ENCODE measurements at places on chromosomes 7 and 10.
A peak's percentile ranks its signal among the peaks of the same experiment; 100 is the strongest.

DNA sequence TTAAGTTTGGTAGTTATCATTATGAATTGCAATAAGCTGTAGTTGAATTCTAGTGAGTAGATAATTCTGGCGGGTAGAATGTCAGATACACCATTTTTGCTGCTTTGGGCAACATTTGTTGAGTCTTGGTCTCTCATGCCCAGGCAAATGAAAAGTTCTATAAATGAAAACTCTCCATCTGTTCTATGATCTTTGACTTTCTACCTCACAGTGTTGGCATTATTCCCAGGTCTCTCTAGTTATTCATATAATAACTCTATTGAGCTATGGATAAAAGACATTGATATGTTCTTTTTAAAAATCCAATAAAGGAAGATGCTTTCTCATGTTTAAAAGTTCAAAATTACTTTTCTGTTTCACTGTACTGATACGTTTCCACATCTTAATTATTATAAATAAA, 415.3 kb upstream of the SEMA3D start:
- no peak for DNase-seq

GRCh38 chr10:33501161-33501560, 166.7 kb upstream of the NRP1 start:
- no peak for DNase-seq

DNA sequence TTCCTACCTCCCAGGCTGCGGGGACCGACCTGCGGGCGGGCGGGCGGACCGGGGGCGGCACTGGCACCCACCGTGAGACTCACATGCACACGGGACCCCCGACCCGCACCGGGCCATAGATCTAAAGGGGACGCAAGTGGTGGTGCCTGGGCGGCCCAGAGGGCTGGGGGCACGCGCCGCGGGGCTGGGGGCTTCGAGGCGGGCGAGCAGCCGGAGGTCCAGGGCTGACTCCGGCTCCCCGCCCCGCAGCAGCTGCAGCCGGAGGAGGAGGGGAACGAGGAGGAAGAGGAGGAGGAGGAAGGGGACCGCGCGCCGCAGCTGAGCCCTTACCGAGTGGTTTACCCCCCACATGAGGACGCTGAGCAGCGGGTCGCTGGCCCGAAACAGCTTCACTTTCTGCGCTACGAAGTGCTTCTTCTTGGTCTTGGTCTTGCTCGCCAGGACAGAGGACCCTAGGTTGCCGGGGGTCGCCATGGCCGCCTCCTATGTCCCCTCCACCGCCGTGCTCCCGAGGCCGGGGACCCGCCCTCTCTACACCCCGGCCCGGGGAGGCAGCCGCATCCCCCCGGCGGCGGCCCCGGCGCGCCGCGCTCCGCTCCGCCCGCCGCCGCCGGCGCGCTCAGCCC, 412 bp downstream of the PIP4K2A start:
- DNase-seq: no peak

DNA sequence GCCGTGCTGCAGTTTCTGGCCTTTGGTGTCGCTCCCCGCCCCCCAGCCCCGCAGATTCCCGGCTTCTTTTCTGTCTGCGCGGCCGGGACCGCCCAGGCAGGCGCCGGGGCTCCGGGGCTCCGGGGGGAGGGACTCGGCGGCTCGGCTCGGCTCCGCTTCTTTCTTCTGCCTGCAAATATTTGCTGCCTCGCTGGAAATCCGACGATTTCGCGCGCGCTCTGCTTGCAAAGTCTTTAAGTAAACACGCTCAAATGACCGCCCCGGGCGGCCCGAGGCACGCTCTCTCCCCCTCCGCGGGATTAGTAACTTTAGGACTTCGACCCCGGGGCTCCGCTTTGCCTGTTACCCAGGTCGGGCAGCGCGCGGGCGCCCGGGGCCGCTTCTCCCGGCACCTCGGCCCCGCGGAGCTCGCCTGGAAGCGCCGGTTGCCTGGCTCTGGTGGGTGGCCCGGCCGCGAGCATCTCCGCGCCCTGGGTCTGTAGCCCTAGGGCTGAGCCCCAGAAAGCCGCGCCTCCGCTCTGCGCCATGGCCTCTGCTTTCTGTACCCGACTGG, 3.9 kb upstream of the GATA3 start:
- DNase-seq: no peak

GRCh38 chr10:34988397-34989067, 101.6 kb downstream of the CUL2 start:
- no peak for DNase-seq

DNA sequence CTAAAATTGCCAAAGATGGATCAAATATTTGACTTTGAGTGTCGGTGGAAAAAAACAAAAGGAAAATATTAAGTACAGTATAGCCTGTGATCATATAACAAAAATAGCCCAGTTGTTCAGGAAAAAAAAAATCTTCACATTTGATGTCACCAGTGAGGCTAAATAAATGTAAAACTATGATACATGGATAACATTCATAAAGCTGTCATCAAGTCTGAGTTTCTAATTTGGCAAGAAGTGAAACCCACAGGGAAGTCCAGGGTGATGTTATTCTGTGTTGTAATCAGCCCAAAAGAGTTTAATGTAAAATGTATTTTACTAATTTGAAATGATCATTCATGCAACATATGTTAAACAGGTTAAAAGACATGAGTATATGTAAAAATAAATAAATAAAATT, 908.0 kb downstream of the PCDH15 start:
- DNase-seq: no peak

- DNase-seq: no peak
Observed at GRCh38 chr7:8913682-8914081, 480.3 kb downstream of the NXPH1 start.

DNA sequence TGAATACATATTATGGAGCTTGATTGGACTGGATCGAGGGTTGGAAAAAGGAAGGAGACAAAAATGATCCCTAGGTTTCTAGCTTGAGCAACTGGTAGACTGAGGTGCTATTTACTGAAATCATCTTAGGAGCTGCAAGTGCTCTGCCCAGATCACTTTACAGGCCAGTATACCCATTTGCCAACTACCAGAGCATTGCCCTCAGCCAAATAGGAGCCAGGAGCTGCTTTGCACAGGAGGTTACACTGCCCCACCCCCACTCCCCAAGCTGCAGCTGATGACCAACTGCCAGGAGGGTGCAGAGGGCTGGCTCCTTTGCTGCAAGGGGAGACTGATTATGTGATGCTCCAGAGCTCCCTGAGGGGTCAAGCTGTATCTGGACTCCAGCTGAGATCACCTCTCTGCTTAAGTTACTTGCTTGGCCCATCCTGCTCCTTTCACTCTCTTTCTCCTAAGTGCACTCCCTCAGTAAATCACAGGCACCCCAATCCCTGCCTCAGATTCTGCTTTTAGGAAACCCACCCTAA, 275.4 kb downstream of the ZEB1 start:
- DNase-seq: no peak

DNA sequence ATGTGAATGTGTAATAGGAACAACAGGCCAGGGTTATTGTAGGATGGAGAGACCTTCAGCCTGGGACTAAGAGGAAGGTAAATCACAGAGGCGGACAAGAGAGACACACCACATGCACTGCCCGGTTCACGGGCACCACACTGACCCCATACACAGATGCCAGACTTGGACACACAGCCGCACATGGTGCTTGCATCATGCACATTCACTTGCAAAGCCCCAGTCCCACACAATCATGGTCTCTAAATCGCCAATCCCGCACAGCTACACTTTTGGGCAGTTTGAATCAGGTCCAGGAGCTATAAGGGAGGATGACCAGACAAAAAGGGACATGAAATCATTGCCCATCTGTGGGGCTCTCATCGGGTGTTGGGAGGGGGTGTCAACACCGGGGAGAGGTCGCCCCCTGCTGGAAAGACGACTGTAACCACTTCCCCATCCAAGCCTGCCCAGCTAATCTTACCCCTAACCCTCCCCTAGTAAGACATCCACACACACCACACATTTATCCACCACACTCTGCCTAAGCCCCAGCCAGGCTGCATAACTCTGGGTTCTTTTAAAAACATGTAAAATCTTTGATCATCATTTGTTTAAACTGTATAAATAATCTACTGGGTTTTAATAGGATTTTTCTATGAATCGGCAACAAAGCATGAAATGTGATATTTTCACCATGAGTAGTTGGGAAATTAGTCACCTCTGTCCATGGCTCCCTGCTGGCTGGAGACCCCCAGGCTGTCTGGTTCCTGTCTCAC, 40.5 kb upstream of the SLF2 start:
- DNase-seq: peak; percentile 74

- no peak for DNase-seq
Observed at GRCh38 chr10:132247943-132248342, 59.8 kb downstream of the STK32C start.

DNA sequence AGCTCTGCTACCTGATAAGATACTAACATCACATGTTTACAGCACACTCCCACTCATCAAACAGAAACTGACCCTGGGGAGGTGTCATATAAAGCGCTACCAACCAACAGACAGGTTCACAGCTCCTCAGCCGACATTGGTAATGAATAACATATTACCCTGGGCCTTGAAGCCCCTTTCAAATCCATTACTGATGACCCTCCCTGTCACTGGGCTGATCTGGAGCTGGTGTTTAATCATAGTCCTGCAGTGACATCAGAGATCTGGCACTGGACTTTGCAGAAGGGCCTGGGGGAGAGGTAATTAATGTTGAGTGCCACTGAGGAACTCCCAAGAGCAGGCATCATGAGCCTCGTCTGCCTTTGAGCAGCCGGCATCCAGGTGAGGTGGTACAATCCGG, 306.5 kb upstream of the NFE2L3 start:
- DNase-seq: no peak

- no peak for DNase-seq
Observed at GRCh38 chr10:102407425-102408130, 11.0 kb downstream of the PSD start.

- no peak for DNase-seq
Observed at GRCh38 chr7:140085447-140085846, 22.7 kb upstream of the PARP12 start.

DNA sequence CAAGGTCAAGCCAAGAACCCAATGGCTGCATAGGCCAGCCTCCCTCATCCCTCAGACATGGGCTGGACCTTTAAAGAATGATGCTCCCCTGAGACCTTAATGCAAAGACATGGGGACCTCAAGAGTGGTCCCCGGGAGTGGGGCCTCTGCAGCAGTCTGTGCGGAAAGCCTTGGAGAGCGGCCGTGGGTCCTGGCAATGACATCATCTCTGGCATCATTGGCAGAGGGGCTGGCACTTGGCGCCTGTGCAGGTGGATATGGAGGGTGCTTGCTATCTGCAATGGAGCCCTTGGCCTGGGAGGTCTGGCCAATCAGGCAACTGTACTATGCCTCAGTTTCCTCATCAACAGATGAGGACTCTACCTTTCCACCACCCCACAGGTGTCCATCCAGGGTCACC, 365.5 kb upstream of the MKI67 start:
- no peak for DNase-seq

GRCh38 chr10:66833861-66834260, 92.0 kb upstream of the LRRTM3 start:
- no peak for DNase-seq

GRCh38 chr7:90853205-90853604, 257.1 kb downstream of the CDK14 start:
- DNase-seq: no peak

DNA sequence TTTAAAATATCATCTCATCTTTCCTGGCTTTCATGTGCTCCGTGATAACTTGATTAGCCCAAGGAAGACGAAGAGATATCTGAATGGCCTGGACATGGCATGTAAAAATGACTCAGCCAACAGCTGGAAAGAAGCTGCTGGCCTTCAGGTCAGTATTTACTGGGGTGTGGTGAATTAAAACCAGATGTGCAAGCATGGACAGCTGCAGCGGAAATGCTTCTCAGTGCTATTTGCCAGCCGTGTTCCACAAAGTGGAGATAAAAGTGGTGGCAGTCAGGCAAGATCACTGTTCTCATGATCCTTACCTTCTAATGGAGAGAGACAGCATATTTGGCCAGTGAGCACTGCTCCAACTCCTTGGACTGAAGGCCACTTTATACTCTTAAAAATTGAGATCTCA, 203.1 kb upstream of the VSTM2A start:
- DNase-seq: no peak

GRCh38 chr7:2926120-2926895, 82.2 kb upstream of the GNA12 start:
- no peak for DNase-seq

DNA sequence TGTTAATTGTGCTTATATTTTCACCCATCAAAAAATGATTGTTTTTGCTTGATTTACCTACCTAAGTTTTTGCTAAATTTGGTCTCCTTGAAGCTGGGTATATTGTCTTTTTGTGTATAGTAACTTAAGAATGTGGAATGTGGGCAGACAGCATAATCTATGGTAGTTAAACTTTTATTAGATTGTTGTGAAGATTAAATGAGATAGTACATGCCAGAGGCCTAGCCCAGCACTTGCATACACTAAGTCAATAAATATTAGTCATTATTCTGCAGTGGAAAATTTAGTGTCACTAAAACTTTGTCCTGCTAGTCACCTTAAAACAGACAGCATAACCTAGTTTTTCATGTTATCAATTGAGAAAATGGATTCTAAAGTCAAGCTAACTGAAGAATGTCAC, 19.3 kb upstream of the RPA3 start:
- no peak for DNase-seq

DNA sequence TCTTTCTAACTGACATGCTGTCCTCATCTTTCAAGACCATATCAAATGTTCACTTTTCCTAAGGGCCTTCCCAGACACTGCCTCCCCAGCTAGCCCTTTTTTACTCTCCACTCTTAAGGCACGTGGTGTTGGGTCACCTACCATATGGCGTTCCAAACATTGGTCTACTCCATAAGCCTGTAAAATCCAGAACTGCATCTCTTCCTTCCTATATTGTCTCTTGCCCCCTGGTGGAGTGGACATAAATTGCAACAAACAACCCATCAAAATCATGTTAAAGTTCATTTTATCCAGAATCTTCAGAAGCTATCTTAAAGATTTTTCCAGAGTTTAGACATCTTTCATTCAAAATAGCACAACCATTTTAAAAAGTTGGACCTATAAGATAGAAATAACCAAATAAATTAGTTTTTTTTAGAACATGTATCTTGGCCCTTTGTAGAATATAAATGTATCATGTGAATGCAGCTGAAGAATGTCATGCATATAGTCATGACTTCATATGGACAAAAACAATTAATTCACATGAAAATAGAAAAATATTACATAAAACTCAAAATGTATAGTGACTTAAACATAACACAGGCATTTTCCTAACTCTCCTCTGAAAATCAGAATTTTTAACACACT, 180.6 kb upstream of the CHRM2 start:
- DNase-seq: no peak

- no peak for DNase-seq
Observed at GRCh38 chr10:62580396-62580795, 206.2 kb downstream of the ZNF365 start.

DNA sequence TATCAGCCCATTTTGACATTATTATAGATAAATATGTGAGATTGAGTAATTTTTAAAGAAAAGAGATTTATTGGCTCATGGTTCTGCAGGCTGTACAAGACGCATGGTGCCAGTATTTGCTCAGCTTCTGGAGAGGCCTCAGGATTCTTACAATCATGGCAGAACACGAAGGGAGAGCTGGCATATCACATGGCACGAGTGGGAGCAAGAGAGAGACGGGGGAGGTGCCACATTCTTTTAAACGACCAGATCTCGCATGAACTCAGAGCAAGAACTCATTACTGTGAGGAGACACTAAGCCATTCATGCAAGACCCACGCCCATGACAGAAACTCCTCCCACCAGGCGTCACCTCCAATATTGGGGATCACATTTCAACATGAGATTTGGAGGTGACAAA, 40.1 kb upstream of the ZNF488 start:
- no peak for DNase-seq
